ENCODE measurements at places on chromosomes 7 and 10.
A peak's percentile ranks its signal among the peaks of the same experiment; 100 is the strongest.

- no peak for DNase-seq
These were observed 136.8 kb downstream of the LCOR start for GRCh38 chr10:96968682-96969423.

GRCh38 chr7:46600340-46600739 lies 679.3 kb upstream of the IGFBP3 start:
- no peak for DNase-seq

- no peak for DNase-seq
These were observed 22.8 kb downstream of the SPOCK2 start for GRCh38 chr10:72065439-72066025.

DNA sequence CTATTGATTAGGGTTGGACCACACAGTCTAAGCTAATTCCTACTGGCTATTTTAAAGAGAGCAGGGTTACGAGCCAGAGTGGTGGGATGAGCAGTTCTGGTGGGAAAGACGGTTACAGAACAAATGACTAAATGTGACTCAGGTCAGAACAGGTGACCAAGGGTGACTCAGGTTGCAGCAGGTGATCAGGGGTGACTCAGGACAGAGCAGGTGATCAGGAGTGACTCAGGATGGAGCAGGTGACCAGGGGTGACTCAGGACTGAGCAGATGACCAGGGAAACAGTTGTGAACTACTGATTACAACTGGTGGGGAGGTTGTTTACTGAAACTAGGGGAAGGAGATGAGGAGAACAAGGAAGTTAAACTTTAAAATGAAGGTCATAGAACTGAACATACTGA lies 366.3 kb downstream of the ABCA13 start:
- DNase-seq = no peak

DNA sequence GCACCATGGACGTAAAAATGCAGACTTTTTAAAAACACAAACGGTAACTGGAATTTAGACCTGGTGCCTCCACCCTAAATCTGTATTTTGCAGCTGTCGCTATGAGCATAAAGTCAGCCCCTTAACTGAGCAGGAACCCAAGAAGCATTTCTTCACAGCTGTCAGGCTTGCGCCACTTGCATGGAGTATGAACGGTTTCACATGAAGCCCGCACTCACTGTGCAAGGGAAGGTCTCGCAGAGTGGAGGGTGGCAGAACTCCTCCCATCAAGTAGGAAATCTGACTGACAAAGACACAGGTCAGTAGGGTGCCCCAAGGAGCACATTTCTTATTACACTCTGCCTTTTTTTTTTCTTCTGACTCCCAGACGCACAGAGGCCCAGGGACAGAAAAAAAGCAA lies 58.5 kb downstream of the ELMO1 start:
- peak; percentile 57 for DNase-seq

GRCh38 chr10:11043446-11044127 lies 25.9 kb downstream of the CELF2 start:
- DNase-seq = no peak

- DNase-seq = no peak
These were observed 96.5 kb upstream of the GJD4 start for GRCh38 chr10:35508647-35509046.

DNA sequence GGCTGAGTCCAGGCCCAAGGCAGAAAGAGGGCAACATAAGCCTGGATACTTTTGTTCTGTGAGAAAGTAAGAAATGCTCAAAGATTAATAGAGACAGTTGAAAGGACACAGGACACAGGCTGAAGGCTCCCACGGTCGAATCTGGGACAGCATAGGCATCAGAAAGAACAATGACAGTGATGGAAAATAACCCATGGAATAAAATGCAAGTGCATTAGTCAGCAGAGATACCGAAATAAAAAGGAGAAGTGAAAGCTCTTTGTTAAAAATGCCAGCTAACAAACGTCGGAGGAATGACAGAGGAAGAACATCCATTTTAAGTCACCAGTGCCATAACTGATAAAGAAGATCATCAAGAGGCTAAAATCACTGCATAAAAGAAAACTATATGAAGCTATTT lies 19.6 kb upstream of the AGAP5 start:
- DNase-seq = no peak

DNA sequence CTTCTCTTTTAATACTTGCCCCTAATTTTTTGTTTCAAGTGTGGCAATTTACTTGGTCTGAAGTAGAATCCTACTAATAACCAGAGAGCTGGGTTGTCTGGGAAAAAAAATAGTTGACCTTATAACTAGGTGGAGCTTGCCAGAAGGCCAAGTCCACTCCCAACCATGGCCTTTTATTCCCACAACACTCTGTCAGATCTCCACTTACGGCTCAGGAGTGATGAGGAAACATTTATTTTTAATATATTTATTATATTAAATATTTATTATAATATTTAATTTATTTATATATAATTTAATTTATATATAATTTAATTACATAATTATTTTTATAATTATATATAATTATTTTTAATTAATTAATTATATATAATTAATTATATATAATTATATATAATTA lies 58.8 kb downstream of the TSPAN12 start:
- no peak for DNase-seq

DNA sequence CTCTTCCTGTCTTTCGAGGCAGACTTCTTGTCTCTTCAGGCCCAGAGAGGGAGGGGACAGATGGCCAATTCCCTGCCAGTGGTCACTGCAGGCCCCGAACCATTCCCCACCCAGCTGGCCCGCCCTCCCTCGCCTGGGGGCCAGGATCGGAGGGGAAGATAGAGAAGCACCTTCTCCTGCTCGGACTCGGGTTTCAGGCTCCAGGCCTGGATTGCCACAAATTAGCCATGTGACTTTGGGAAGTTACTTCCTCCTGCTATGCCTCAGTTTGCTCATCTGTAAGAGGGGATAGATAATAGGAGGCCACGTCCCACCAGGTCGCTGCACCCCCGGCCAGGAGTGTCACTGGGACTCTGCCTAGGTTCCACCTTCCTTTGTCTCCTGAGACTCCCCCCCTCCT lies 24.8 kb upstream of the PPP2R2D start:
- no peak for DNase-seq

DNA sequence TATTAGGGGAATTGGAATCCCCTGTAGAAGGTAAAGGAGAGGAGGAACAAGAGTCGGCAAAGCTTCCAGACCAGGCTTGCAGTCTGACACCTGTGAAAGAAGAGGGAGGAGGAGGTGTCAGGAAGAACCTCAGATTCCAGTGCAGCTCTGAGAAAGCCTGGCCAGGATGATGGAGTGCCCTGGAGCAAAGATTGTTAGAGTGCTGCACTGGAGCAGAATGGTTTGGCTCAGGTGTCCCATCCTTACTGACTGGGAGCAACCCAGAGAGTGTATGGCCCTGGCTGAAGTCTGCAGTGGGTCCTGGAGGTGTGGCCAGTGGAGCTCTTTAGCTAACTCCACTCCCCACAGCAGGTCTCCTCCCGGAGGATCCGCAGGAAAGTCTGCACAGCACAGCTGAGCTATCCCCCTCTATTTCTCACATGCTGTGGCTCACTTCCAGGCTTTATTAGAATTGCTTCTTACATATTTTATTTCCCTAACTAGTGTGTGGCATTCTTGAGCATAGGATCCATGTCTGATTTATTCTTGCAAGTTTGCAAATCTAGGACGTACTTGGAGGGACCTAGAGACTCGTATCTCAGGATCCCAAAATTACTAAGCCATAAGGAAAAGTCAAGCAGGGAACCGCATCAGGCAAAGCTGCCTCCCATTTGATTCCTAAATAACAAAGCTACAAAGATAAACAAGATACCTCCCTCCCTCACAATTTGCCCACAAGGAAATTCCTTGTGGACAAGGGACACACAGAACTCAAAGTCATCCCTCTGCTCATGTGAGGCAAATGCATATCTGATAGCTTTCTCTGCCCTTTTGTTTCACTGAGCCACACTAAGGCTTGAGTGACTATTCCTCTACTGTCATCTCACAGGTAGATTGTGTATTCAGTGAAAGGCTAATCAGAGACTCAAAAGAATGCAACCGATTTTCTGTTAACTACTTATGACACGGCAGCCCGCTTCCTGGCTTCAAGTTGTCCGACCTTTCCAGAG lies 58.8 kb downstream of the VIM start:
- no peak for DNase-seq

DNA sequence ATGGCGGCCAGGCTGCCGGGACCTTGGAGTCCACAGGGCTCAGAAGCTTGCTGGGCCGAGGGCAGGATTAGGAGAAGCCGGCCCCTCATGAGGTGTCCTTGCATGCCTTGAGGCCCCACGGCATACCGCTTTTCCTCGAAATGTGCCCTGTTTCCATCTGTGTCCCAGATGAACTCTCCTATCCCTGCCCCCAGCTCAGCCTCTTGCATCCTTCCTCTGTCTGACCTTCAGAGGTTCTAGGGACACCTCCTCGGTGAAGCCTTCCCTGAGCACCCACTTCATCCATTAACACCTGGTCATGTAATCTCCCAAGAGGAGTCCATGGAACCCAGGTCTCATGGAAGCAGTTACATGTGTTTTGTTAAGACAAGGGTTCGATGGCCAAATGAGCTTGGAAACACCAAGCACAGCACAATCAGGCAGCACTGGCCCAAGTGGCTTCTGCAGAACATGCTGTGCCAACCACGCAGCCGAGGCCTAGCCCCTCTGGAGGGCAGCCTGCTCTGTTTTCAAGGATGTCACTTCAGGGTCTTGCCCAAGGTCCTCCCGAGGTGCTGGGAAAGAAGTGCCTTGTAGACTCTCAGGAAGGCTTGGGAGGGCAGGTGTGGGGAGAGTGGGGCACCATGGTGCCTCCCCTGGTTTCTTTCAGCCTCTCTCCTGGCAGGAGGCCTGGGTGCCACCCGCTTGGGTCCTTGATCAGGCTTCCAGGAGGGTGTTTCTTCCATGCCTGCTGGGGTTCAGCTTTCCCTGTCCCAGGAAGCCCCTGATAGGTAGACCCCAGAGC lies 124.3 kb downstream of the NEURL1 start:
- DNase-seq = no peak

DNA sequence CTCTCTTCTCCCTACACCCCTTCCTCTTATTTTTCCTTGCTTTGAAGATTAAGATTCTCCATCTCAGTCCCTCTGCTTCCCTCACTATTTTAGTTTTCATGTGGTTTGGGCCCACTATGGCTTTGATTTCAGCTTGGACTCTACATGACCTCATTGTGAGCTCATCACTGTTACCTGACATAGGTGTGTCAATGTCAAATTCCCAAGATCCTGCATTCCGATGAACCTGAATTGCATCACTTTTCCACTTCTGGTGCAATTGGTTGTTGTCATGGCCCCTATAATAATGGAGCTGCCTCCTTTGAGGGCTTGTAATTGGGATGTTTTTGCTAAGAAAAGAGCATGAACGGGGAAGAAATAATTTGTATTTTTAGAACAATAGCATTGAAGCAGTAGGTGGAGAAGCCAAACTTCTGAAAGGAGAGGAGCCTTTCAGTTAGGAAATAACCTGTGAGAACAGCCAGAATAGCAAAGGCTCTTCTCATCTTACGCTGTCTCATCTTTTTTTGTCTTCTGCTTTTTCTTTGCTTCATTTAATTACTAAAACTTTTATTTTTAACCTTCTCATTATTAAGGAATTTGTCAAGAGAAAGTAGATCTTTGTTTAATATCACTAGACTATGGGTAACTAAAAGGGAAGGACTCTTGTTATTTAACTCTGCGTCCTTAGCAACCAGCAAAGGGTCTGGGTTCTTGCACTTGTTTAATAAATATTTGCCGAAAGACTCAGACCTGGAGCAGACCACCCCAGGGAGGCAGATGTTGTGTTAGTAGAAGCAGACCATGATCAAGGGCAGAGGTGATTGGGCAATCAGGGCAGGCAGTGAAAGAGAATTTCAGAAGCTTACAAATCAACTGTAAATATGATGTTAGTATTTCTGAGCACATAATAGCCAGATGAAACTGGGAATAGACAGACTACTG lies 95.4 kb downstream of the TES start:
- DNase-seq = no peak

DNA sequence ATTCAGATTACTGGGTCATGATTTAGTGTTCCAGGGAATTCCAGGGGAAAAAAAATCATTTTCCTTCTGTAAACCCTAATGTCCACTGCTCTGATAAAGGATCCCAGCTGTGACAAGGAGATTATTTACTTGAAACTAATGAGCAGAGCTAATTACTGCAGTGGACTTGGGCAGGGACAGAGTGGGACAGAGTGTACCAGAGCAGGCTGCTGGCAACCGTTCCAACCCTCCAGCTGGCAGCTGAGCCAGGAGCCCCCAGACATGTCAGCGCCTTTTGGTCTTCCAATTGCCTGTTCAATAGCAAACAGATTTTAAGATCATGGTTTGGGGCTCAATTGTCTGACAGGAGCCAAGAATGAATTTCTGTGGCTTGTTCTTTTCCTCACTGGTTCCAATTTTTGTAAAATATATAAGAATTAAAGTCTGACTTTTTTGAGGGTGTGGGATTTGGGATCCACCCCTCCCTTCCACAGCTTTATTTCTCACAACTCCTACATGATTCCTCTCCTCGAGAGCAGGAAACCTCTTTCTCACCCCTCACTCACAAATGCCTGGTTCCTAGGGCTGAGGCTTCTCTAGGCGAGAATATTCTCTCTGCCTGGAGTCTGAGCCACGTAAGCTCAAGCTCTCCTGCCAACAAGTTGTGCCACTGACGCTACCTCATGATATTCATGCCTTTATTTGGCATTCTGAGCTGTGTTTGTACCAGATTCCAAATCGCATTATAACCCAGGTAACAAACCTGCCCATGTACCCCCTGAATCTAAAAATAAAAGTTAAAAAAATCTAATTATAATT lies 20.6 kb upstream of the FAM180A start:
- no peak for DNase-seq

- peak; percentile 56 for DNase-seq
These were observed 596.6 kb downstream of the GRM8 start for GRCh38 chr7:126656165-126656564.

- no peak for DNase-seq
These were observed 34.6 kb downstream of the KCNMA1 start for GRCh38 chr10:77602913-77603533.

- DNase-seq = peak; percentile 73
These were observed 32.1 kb upstream of the CHST15 start for GRCh38 chr10:124125305-124126116.

- no peak for DNase-seq
These were observed 92.8 kb downstream of the CHN2 start for GRCh38 chr7:29287366-29287765.

DNA sequence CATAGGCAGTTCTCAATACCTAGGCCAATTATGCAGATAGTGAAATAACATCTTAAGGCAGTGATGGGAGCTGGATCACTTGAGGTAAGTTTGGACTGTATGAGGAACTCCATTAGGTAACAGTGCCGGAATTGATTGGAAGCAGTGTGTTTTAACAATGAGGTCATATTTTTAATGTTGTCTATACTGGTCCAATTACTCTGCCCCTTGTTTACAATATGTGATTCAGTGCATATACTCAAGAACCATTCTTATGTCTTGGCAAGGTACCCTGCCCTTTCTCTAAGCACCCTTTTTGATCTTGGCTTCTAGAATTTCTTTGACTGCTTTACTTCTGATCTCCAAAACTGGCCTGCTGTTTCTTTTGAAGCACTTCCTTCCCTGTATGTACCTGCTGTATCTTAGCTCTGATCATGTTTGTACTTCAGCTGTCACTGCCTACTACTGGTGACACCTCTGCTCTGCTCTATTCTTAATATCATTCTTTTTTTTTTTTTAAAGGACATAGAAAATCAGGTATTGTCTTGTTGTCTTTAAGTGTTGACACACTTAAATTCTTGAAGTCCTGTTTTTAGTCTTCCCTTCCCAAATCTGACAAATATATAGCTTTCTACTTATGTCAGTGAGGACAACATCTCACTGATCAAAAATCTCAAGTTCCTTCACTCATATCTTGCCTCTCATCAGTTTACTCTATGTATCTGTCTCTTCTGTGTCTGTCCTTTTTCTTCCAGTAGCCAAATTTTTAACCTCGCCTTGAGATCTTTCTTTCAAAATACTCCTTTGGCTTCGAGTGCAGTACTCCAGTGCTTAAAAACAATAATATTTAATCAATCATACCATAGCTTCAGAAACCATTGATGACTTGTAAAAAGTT lies 46.4 kb upstream of the RPA3 start:
- DNase-seq = no peak
